SW 1271 (cell line): ENCODE measurements at places on chromosomes 6 and 20.

GRCh38 chr6:40552941-40553340 is 34.2 kb downstream of the LRFN2 start:
- DNase-seq, result no peak

- DNase-seq, result no peak
Observed at GRCh38 chr20:61976644-61977418, 88.8 kb downstream of the TAF4 start.

- peak; percentile 54 for DNase-seq
Observed at GRCh38 chr6:139373154-139373927, 1.1 kb downstream of the CITED2 start.

- no peak for DNase-seq
Observed at GRCh38 chr6:69865126-69865525, 1.2 kb upstream of the COL19A1 start.

- DNase-seq, result no peak
Observed at GRCh38 chr6:24742216-24742738, 23.3 kb upstream of the C6orf62 start.

- no peak for DNase-seq
Observed at GRCh38 chr6:166582258-166582657, 4.2 kb downstream of the RAMACL start.

GRCh38 chr6:107196152-107196551 is 80.8 kb upstream of the BEND3 start:
- no peak for DNase-seq

DNA sequence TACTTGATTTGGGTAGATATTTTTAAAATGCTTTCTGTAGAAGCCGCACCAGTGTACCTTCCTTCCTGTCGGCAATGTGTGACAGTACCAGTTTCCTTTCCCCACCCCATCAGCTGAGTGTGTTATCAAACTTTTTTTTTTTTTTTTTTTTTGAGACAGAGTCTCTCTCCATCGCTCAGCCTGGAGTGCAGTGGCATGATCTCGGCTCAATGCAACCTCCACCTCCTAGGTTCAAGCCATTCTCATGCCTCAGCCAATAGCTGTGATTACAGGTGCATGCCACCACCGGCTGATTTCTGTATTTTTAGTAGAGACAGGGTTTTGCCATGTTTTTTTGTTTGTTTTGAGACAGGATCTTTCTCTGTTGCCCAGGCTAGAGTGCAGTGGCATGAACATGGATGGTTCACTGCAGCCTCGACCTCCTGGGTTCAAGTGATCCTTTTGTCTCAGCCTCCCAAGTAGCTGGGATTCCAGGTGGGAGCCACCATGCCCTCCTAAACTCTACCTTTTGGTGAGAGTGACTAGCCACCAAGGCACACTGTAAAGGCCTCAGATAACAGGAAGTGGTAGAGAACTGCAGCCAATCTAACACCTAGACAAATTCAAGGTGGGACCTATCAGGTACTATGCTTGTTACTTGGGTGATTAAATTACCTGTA is 26.5 kb upstream of the ZBTB22 start:
- DNase-seq, result no peak

GRCh38 chr6:118207947-118208346 is 300.9 kb downstream of the SLC35F1 start:
- DNase-seq, result no peak

GRCh38 chr6:22362361-22362760 is 65.5 kb upstream of the PRL start:
- no peak for DNase-seq

GRCh38 chr6:132484680-132485018 is 28.3 kb downstream of the STX7 start:
- no peak for DNase-seq

- no peak for DNase-seq
Observed at GRCh38 chr20:2330090-2330695, 34.4 kb downstream of the TGM3 start.

- no peak for DNase-seq
Observed at GRCh38 chr6:113644861-113645575, 212.1 kb upstream of the MARCKS start.

- DNase-seq, result no peak
Observed at GRCh38 chr20:58839474-58839874, 11.2 kb downstream of the GNAS-AS1 start.

GRCh38 chr20:17868151-17868550 is 100.4 kb downstream of the SNX5 start:
- DNase-seq, result no peak

- DNase-seq, result no peak
Observed at GRCh38 chr6:144311361-144311760, 26.2 kb downstream of the UTRN start.

- no peak for DNase-seq
Observed at GRCh38 chr20:53009979-53010735, 38.0 kb downstream of the TSHZ2 start.

- no peak for DNase-seq
Observed at GRCh38 chr6:53793318-53794136, 1.3 kb upstream of the LRRC1 start.

DNA sequence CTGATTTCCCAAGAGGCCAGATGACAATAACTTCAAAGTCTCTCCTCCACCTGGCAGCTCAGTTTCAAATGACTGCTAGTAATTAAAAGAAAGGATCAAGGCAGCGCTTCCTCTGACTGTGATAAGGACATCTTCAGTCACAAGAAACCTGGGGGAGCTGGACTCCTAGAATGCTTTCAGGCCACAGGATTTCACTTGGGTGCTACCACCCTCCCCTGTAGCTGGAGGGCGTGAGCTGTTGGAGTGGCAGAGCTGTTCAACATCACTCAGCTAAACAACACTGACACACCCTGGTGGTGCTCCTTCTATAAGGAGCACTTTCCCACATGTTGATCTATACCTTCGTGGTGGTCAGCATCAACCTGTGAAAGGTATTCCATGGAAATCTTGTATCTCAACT is 2.2 kb upstream of the CNR1 start:
- DNase-seq, result no peak

GRCh38 chr6:53647462-53648094 is 18.0 kb downstream of the KLHL31 start:
- DNase-seq, result no peak

DNA sequence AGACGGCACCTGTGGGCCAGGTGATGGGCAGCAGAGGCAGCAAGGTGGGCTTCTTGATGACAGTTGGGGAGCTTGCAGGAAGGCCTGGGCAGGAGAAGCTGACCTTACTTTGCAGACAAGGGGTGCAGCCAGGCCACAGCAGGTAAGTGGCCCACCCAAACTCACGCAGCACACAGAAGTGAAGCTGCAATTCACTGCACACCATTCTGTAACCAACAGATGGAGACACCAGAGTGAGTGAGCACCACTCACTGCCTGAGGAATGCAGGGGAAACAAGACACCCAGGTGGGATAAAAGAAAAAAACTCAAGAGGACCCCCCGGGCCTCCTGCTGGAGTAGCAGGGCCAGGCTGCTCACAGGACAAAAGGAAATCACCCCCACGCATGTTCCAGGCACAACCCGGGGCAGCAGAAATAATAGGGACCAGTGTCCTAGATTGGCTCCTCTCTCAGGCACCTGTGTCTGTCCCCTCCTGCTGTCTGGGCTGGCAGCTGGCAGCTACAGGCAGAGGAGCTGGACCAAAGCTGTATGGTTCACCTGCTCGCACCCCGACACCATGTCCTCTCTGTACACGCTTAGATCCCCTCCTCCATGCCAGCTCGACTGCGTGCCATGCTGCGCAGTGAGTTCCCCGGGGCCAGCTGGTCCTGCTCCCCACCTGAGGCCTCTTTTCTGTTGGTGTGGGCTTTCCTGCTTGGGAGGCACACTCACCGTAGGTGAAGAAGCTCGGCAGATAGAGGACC is 4.9 kb downstream of the MTCH1 start:
- no peak for DNase-seq

- no peak for DNase-seq
Observed at GRCh38 chr6:134746140-134746539, 203.8 kb downstream of the ALDH8A1 start.

DNA sequence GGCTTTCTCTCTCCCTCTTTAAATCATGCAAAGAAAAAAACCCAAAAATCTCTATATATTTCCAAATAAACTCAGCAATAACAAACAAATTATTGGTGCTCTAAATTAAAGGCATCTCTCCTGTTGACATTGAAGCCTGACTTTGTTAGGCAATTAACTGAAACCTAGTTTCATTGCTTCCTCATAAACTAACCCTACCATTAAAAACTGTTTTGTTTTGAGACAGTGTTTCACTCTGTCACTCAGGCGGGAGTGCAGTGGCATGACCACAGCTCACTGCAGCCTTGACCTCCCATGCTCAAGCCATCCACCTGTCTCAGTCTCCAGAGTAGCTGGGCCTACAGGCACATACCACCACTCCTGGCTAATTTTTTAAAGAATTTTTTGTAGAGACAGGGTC is 34.9 kb downstream of the PIGU start:
- DNase-seq, result no peak

DNA sequence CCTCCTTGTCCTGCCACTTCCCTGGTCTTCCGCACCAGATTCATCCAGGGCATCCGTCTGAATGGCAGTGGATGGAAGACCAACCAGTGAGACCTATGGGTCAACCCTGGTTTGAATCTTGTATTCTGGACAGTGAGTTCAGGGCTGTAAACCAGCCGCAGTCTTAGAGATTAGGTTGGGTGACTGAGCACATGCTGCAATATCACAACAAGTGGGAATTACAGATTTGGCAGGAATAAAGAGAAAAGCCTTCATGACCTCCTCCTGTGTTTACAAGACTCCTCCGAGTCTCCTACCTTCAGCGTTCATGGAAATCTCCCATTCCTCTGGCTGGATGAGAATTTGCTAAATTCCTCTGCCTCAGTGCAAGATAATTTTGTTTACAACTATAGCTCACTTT is 9.9 kb downstream of the ECI2 start:
- DNase-seq, result no peak

GRCh38 chr20:25389401-25389857 is 1.2 kb downstream of the ABHD12 start:
- DNase-seq, result no peak

- DNase-seq, result no peak
Observed at GRCh38 chr6:77707603-77708002, 54.8 kb downstream of the MEI4 start.

DNA sequence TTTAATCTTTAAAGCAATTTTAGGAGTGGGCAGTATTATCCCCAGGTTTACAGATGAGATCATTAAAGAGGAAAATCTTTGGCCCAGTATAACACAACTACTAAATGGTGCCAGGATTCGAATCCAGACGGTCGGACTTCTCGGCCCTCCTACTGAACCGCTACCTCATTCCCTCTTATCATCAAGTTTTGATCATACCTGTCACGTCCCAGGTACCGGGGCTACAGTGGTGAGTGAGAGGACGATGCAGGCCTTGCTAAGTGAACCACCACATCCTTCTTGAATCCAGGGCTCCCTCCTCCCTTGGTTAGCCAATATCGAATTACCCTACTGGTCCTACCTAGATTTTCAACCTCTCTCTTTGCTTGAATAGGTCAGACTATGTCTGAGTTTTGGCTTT is 78.1 kb upstream of the PBOV1 start:
- no peak for DNase-seq

DNA sequence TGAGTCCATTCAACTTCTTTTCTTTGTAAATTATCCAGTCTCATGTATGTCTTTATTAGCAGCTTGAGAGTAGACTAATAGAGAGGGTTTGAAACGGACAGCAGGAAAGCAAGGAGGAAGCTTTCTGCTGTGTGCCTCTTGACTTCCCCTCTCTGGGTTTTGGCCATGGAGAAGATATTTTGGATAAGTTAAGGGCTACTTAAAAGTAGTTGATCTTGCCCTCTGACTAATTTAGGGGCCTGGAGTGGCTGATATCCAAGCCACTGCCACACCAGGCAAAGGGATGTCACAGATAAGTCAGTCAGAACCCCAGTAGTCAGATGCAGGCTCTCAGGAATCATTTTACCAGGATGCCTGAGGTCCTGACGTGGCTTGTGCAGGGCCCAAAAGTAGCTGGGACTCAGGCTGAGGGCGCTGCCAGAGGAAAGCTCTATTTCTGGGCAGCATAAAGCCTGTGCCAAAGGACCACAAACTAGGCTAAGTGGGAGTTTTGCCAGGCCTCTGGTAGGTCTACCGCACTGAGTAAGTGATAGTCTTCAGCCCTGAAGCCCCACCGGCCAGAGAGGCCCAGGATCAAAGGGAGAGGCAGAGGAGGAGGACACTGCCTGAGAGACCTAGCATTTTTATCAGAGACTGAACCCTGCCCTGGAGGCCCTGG is 41.6 kb upstream of the IYD start:
- no peak for DNase-seq

DNA sequence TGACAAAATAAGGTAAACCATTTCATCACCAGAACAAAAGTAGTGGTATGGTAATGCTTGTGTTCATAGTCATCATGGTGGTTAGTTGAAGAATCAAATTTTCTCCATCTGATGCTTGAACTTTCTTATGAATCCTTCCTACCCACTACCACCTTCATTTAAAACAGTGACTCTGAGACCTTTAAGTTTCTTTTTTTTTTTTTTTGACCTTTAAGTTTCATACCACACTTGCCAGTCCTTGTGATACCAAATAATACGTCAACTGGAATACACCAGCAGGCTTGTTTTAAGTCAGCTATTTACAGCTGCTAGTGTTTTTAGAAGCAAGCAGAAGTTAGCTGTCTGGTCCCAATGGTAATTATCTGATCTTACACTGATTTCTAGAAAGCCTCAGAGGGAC is 413.4 kb upstream of the SOX4 start:
- DNase-seq, result no peak

- no peak for DNase-seq
Observed at GRCh38 chr6:63730311-63730710, 94.7 kb downstream of the PHF3 start.

DNA sequence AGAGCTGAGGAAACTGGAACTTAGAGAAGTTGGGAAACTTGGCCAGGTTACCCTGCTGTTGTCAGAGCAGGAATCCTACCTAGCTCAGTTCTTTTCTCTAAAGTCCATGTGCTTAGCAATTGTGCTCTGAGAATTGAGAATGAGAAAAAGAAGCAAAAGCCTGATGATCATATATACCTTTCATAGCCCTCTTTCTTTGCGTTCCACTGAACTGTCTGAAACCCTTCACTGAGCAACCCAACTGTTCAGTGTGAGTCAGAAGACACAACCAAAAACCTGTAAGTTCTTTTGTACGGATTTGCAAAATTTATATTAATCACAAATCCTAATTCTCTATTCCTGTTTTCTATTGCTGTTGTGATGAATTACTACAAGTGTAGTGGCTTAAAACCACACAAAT is 80.6 kb downstream of the PHF3 start:
- DNase-seq, result no peak

DNA sequence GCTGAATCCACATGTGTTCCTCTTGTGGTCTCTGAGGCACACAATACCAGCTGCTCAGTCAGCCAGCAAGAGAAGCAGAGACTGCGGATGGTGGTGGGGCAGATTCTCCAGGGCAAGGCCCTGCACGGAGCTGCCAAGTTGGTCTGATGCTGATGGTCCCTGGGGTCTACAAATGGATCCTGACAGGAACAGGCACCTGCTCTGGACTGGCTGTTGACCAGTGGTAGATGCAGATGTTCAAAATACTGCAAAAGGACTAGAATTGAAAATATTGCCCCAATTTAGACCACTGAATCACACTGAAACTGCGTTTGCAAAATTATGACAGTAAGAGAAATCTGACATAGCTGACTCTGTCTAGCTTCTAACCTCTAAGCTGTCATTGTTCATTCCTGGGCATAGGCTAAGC is 29.6 kb upstream of the TUBB2A start:
- no peak for DNase-seq

GRCh38 chr20:51493346-51493791 is 49.1 kb downstream of the NFATC2 start:
- no peak for DNase-seq
